Smooth muscle cell of the umbilical artery (primary cell): ENCODE measurements at places on chromosomes 6 and 20. TPM values are rescaled to one million over a fixed set of nuclear protein-coding genes. Genes with fewer than 3 reads are reported as not detected.

Gene NKAPL
- total RNA-seq: 0.89 and 1.9 TPM in 2 replicates

Gene CGAS
- total RNA-seq: 5.6 and 7.1 TPM in 2 replicates

Gene WFDC10B
- total RNA-seq: not detected in 2 replicates

Gene MC3R
- not detected in 2 replicates for total RNA-seq

Gene VGLL2
- total RNA-seq: not detected in 2 replicates

Gene DNAH8
- not detected in 2 replicates for total RNA-seq

Gene KIFC1
- 1.2 and 11.2 TPM in 2 replicates for total RNA-seq

Gene TFAP2D
- not detected in 2 replicates for total RNA-seq

Gene MUC21
- total RNA-seq: not detected in 2 replicates

Gene GPX5
- not detected in 2 replicates for total RNA-seq

Gene CLVS2
- under 0.01 TPM in 1 of 2 replicates, not detected in the other for total RNA-seq

Gene YTHDF1
- total RNA-seq: 17.8 and 25.2 TPM in 2 replicates

Gene ENPP3
- 0.59 TPM in 1 of 2 replicates, not detected in the other for total RNA-seq

Gene PKIB
- total RNA-seq: 1.6 and 5.9 TPM in 2 replicates

Gene ANGPT4
- total RNA-seq: not detected in 2 replicates

Gene AIF1
- total RNA-seq: not detected in 2 replicates
